ENCODE measurements at places on chromosomes 6 and 20.

GRCh38 chr6:112853162-112853561 is 506.0 kb downstream of the RFPL4B start:
- ATAC-seq = no peak

GRCh38 chr6:156654919-156655918 is 122.0 kb upstream of the ARID1B start:
- ATAC-seq = no peak

DNA sequence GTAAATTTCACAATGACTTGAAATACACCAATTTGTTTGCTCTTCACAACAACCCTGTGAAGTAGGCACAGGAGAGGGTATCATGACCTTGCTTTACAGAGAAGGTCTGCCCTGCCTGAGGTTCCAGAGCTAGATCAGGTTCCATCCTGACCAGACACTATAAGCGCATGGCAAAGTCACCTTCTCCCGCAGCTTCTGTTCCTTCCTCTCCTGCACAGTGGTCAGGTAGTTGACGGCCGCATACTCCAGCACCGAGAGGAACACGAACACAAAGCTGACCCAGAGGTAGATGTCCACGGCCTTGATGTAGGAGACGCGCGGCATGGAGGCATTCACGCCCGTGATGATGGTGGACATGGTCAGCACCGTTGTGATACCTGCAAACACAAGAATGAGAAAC is 34.3 kb downstream of the PM20D2 start:
- ATAC-seq = no peak

DNA sequence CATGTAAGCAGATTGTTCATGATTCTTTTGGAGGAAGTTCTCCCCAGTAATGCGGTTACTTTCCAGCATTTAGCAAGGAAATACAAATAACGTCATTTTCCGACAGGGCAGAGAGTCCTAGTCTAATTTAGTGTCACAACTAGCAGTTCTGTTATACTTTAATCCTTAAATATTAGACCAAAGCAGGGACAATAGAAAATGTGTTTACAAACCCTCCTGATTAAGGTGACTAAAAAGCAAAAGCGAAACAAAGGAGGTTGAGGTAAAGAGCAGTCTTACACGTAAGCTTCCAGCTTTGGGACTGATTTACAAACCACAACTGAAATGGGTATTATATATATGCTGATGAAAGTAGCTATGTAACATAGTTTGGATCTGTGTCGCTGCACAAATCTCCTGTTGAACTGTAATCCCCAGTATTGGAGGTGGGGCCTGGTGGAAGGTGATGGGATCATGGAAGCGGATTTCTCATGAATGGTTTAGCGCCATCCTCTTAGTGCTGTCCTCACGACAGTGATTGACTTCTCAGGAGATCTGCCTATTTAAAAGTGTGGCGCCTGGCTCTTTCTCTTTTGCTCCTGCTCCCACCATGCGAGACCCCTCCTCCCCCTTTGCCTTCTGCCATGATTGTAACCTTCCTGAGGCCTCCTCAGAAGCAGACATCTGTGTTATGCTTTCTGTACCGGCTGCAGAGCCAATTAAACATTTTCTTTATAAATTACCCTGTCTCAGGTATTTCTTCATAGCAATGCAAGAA is 81.9 kb downstream of the PLCB1 start:
- ATAC-seq = no peak

DNA sequence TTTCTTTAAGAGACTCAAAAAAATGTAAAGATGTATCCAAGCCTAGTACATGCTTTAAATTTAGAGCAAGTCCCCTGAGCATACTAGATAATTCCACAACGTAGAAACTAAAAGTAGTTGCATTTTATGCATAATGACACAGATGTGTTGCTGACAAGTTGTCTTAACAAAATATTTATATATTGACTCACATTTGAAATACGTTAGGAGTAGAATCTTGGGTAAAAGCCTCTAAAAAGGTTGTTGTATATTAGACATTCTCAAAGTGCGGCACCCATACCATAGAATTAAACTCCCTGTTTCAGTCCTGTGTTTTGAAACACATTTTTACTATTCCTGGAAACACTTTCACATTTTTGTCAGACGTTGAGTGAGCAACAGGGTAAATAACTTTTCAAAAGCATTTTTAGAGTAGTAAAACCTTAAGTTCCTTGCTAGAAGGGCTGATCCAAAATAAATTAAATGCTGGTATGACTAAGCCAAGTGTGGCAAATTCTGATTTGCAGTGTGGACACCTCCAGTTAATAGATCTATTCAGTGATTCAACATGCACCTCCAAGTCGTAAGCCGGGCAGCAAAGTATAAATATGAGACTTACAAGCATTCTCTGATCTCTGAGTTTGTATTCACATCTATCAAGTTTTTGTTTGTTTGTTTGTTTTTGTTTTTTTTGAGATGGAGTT is 97.5 kb downstream of the GMDS start:
- ATAC-seq = no peak

All from SK-N-SH treated with all-trans-retinoic acid at 6 μM for 48 hours (cell line).